ENCODE measurements at places on chromosomes 5 and 9.

- no peak for DNase-seq
Observed at GRCh38 chr9:129794549-129794948, 8.4 kb upstream of the TOR1B start.

GRCh38 chr9:91028166-91028827 lies 226.7 kb downstream of the SYK start:
- DNase-seq, result no peak

- DNase-seq, result no peak
Observed at GRCh38 chr5:13913962-13914361, 30.5 kb downstream of the DNAH5 start.

- no peak for DNase-seq
Observed at GRCh38 chr5:179185941-179186411, 125.8 kb downstream of the ZNF354C start.

DNA sequence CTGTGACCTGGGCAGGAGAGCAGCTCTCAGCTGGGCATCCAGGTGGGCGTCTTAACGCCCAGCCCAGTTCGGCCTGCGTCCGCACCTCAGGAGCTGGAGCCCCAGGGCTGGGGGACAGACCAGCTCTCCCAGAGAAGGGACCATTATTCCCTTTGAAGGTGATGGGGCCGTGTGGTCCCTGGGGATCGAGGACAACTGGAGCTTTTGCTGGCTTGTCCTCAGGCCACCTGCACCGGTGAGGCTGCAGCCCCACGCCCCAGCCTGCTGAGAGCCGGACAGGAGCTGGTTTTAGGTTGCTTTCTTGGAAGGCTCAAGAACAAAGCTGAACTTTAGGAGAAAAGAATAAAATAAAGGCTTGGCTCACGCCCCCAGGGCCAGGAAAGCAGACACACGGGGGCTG lies 40.9 kb downstream of the NACC2 start:
- DNase-seq, result no peak

DNA sequence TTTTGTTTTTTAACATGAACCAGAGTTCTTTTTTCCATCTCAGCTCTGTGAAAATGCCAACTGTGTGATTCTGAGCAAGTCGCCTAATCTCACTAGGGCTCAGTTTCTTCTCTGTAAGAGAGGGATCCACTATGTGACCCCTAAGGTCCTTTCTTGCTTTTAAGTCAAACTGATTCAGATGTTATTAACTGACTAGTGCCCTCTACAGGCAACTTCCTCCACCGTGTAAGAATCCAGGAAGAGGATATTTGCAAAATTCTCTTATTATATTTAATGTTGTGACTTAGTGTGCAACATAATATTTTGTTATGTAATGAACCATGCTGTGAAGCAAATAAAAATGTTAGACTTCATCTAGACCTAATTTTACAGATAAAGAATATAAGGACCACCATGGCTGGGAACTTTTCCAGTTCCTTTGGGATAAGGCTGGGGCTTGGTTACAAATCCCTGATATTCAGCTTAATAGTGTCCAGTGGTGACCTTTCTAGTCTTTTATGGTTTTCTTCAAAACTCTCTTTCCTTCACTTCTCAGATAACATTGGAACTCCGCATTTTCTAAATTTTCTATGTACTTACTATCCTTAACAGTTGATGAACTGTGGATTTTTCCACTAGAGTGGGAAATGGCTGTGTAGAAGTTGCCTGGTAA lies 244.7 kb downstream of the PIK3R1 start:
- DNase-seq, result no peak

GRCh38 chr9:120078112-120078511 lies 501.9 kb downstream of the CDK5RAP2 start:
- no peak for DNase-seq

- no peak for DNase-seq
Observed at GRCh38 chr9:87518702-87519335, 21.2 kb downstream of the DAPK1 start.

- no peak for DNase-seq
Observed at GRCh38 chr9:134522976-134523375, 118.6 kb upstream of the COL5A1 start.

- DNase-seq, result no peak
Observed at GRCh38 chr5:1640421-1640881, 116.7 kb upstream of the LPCAT1 start.

- no peak for DNase-seq
Observed at GRCh38 chr5:145681216-145681615, 153.9 kb downstream of the PRELID2 start.

GRCh38 chr5:16952968-16953671 lies 17.0 kb upstream of the MYO10 start:
- DNase-seq, result no peak

GRCh38 chr5:109996246-109996645 lies 306.5 kb downstream of the MAN2A1 start:
- no peak for DNase-seq

GRCh38 chr5:118894709-118895108 lies 93.6 kb downstream of the DTWD2 start:
- no peak for DNase-seq

- DNase-seq, result no peak
Observed at GRCh38 chr5:75614176-75614575, 2.9 kb downstream of the ANKDD1B start.

- DNase-seq, result no peak
Observed at GRCh38 chr9:36820392-36820861, 213.6 kb downstream of the PAX5 start.

- DNase-seq, result no peak
Observed at GRCh38 chr5:34608859-34609648, 47.1 kb upstream of the RAI14 start.

DNA sequence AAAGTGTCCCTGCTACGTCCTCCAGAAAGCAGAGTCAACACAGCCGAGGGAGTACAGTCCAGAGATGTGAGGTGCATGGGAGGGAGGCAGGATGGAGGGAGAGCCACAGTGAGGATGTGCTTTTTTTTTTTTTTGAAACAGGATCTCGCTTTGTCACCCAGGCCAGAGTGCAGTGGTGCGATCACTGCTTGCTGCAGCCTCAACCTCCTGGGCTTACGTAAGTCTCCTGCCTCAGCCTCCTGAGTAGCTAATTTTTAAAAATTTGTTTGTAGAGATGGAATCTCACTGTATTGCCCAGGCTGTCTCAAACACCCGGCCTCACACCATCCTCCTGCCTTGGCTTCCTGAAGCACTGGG lies 33.2 kb upstream of the ALDH1B1 start:
- DNase-seq, result no peak

- DNase-seq, result no peak
Observed at GRCh38 chr9:131851414-131851813, 111.5 kb upstream of the RAPGEF1 start.

- no peak for DNase-seq
Observed at GRCh38 chr5:72231991-72232703, 87.9 kb downstream of the MRPS27 start.

- DNase-seq, result no peak
Observed at GRCh38 chr9:136496181-136496580, 13.3 kb upstream of the SEC16A start.

- DNase-seq, result no peak
Observed at GRCh38 chr5:129996896-129997295, 92.6 kb downstream of the CHSY3 start.

GRCh38 chr9:79663878-79664277 lies 92.1 kb downstream of the TLE4 start:
- DNase-seq, result no peak

DNA sequence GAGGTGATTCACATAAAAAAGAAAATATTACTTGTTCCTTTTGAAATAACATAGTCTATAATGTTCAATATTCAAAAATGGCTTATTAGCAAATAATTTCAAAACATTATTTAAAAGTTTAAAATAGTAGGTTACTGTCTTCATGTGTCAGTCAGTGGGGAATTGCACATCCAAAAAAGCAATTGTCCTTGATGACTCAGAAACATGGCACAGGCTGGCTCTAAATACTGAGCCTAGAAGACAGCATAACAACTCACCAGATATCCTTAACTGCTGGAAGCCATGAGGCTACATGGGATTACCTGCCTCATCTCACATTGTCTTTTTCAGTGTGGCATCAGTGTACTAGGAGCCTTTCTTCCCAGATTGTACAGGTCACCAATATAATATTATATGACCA lies 439.5 kb upstream of the RGMB start:
- DNase-seq, result no peak

DNA sequence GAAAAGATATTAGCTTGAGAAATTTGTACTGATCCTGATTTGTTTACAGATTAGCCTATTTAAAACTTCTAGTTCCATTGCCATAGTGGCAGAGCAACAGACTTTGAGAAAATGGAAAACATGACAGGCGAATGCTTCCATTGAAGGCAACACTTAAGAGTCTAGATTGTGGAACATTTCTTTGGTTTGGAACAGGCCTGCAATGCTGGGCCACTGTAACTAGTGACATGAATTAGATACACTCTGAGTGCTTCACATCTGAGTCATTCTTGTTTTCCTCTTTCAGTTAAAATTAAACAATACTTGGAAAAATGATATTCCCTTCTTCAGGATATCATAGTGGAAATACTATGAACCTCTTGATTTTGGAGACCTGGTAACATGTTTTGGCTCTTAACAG lies 453.6 kb upstream of the TUSC1 start:
- no peak for DNase-seq

DNA sequence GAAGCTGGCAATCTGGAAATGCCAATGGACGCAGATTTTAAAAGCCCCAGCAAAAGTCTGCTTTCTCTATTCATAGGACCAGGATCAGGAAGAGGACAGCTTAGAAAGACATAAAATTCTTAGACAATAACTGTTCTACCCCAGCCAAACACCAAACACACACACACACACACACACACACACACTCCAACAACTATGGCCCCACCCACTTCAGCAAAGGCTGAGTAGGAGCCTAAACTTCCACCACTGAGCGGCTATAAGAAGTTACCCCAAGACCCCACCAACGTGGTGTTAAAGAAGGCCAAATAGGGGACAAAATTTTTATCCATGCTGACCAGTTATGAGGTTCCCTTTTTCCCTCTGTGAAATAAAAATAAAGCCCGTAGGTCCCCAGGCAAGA lies 32.9 kb downstream of the ZMAT2 start:
- no peak for DNase-seq

DNA sequence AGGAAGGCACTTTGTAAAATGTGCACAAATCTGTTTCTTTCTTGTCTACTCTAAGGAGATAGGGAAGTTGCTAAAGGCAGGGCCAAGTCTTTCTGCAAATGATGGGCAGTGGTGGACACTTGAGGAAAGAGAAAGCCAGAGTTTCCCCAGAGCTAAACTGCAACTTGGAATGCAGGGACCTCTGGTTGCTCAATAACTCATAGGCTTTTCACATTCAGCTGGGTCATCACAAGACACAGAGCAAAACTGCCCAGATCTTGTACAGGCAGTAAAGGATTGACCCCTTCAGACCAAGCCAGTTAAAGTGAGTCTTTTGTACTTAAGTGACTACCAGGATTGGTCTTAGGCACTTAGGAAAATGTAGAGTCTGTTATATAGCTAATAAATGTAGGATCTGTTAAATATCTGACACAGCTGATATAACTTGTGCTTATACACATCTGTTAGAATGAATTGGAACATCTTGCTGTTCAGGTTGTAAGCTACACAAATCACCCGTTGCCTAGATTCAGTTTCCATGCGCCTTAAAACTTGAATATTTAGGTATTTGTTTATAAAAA lies 13.5 kb upstream of the AGXT2 start:
- no peak for DNase-seq

- DNase-seq, result no peak
Observed at GRCh38 chr5:127930311-127930710, 153.3 kb upstream of the SLC12A2 start.

GRCh38 chr9:69898714-69899209 lies 78.1 kb downstream of the CFAP95 start:
- no peak for DNase-seq

GRCh38 chr9:3862561-3862960 lies 336.8 kb upstream of the RFX3 start:
- no peak for DNase-seq

- no peak for DNase-seq
Observed at GRCh38 chr5:56988490-56988889, 36.6 kb upstream of the MIER3 start.

GRCh38 chr9:72680593-72681282 lies 159.3 kb downstream of the TMC1 start:
- peak; percentile 82 for DNase-seq

DNA sequence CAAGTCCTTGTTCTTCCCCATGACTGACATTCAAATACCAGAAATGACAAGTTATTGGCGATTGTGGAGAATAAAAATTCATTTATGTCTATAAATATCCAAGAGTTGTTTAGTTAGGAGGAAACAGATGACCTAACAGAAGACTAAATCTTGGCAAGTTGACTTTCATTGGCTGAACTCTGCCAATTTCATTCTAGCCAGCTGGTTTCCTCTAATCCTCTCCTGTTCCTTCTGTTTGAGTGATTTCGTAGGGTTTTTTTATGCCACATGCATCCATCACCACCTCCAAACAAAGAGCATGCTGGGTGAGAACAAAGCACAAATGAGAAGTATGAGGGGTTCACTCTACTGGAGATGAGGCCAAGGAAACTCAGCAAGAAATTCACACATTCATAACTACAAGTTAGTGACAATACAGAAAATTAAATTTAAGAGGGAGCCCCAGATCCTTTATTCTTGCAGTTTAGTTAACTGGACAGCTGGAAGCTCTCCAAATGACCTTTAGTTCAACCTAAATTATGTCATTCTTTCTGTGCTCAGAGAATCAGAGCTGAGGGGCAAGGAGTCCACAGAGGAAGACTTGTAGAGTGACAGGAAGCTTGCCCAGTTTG lies 932.0 kb downstream of the TLE4 start:
- no peak for DNase-seq

- no peak for DNase-seq
Observed at GRCh38 chr5:153543288-153543687, 52.8 kb downstream of the GRIA1 start.

GRCh38 chr5:89308606-89309040 lies 425.6 kb upstream of the MEF2C start:
- DNase-seq, result no peak

DNA sequence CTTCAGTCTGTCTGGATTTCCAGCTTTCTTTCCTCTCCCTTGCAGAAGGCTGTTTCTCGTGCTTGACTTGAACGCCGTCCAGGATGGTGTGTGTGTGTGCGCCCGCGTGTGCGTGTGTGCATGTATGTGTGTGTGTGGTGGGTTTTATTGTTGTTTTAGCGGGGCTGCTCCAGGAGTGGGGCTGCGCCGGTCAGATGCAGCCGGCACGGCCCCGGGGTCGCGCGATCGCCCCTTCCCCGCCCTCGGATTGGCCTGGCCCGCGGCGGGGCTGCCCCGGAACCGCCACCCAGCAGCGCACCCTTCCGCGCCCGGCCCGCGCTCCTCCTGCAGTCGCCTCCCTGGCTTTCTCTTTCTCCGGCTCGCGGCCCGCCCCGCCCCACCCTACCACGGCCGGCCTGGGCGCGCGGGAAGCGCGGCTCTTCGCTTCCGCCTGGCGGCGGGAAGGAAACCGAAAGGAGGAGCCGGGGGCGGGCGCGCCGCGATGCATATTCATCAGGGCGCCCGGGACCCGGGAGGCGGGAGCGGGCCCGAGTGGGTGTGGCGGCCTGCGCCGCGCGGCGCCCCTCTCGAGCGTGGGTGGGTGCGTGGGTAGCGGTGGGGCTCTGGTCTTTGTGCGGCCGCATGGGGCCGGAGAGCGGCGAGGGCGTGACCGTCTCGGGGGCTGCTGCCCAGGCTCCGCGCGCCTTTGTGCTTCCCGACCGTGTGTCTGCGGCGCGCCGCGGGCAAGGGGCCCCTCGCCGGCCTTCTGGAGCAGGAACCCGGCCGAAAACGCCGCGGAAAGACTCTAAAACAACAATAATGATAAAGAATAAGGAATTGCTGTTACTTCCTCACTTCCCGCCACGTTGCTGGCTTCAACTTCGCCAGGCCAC lies 8.5 kb upstream of the NFIB start:
- DNase-seq, result no peak

GRCh38 chr9:33137781-33138264 lies 29.3 kb downstream of the B4GALT1 start:
- no peak for DNase-seq

- no peak for DNase-seq
Observed at GRCh38 chr9:130160862-130161470, 11.2 kb upstream of the NCS1 start.
